ENCODE measurements at places on chromosomes 1 and 21.

GRCh38 chr21:40605094-40605493 lies 241.9 kb downstream of the DSCAM start:
- no peak for DNase-seq

- no peak for DNase-seq
Measured at GRCh38 chr21:37341254-37341960, 25.2 kb upstream of the DYRK1A start.

- no peak for DNase-seq
Measured at GRCh38 chr1:2972879-2973575, 48.2 kb upstream of the ACTRT2 start.

- no peak for DNase-seq
Measured at GRCh38 chr1:63868268-63868781, 94.5 kb downstream of the ROR1 start.

DNA sequence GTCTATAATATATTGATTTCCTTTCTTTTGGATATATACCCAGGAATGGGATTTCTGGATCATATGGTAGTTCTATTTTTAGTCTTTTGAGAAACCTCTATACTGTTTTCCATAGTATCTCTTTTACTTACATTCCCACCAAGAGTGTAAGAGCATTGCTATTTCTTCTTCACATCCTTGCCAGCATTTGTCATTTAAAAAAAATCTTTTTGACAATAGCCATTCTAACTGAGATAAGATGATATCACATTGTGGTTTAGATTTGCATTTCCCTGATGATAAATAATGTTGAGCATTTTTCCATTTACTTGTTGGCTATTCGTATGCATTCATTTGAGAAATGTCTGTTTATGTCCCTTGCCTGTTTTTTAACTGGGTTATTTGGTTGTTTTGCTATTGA lies 467.4 kb downstream of the COL11A1 start:
- no peak for DNase-seq

DNA sequence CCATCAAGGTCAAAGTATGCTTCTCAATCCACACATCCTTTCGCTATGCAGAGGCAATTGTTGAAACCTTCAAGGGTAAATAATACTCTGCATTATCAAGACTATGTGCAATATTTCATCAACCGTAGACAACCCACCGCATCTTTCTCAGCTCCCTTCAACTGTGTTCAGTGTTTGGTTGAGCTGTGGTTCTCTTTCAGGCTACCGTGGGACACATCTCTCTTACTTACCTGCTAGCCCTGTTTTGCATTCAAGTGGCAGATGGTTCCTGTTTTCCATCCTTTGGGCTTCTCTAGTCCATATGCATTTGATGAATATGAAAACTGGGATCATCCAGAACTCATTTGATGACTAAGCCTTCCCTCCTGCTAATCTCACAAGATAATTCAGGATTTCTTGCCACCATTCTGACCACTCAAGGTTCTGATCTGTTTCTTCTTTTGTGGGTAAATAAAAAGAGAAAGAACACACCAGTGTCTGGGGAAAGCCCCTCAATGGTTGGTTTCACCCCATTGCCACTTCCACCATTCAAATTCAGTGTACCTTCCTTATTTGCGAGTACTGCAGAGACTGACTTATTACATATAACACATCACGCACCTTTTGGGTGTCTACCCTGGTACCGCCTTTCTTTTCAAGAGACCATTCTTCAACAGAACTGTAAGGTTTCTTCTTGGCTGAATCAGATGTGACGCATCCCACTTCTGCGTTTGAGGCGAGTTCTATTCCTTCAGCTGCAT lies 61.7 kb downstream of the BACE2 start:
- no peak for DNase-seq

DNA sequence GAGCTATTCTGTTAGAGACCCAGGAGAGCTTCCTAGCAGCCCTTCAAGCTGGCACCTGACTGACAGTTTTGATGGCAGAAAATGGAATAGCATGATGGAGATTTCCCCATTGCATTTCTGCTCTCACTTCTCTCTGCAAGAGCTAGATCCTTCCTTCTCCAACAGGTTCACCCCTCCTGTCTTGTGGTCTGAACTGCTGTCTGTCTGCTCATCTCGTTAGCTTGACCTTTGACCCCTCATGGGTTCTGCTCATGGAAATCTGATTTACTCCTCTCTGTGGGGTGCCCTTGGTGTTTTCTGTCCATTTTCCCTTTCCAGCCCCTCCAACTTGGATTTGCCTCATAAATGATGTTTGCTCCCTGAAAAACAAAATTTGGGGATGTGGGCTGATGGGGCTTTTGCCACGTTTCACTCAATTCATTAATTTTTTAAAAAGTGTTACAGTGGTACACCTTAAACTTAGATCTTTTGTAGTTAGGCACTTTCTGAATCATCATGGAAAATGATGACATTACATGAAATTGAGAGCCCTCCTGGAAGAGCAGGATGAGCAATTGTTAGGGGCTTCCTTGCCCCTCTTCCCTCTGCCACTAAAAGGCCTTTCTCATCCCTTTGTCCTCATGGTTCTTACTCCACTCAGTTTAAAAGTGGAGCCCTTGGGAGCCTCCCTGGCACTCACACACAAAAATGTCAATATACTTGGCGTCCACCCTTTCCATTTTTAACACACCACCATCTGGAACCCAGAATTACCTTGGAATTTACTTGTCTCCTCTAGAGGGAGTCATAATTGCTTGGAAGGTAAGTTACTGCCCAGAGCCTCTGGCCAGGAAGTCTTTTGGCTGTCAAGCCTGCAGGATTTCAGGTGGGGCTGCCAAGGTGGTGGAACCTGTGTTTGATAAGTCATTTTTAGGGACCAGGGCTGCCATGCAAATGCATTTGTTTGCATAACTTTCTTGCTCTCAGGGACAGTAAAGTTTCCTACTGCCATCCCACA lies 31.9 kb upstream of the IL19 start:
- no peak for DNase-seq

DNA sequence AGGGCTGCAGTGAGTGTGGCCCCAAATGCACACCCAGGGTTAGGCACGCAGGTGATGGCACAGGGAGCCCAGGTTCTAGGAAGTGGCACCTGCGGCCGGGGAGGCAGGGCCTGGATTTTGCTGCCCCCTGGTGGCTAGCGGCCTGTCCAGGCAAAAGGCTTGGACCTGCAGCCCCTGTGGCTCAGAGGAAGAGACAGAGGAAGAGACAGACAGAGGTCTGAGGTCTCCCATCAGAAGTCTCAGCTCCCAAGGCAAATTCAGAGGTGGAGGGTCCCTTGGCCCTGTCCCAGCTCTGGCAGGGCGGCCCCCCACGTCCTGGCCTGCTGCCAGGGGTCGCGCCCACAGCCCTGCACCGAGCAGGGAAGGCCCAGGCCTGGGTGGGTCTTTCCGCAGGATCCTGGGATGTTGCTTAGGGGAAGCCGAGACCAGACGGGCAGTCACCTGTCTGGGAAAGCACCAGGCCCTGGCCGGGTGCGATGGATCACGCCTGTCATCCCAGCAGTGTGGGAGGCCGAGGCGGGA lies 8.0 kb upstream of the TNFRSF14 start:
- peak; percentile 84 for DNase-seq
